Activated gamma-delta T cell (primary cell): ENCODE measurements at places on chromosomes 2 and 18.

GRCh38 chr18:35430721-35431373 lies 53.7 kb upstream of the ZNF396 start:
- no peak for DNase-seq

- no peak for DNase-seq
These were observed 81.3 kb downstream of the NFATC1 start for GRCh38 chr18:79476918-79477571.

DNA sequence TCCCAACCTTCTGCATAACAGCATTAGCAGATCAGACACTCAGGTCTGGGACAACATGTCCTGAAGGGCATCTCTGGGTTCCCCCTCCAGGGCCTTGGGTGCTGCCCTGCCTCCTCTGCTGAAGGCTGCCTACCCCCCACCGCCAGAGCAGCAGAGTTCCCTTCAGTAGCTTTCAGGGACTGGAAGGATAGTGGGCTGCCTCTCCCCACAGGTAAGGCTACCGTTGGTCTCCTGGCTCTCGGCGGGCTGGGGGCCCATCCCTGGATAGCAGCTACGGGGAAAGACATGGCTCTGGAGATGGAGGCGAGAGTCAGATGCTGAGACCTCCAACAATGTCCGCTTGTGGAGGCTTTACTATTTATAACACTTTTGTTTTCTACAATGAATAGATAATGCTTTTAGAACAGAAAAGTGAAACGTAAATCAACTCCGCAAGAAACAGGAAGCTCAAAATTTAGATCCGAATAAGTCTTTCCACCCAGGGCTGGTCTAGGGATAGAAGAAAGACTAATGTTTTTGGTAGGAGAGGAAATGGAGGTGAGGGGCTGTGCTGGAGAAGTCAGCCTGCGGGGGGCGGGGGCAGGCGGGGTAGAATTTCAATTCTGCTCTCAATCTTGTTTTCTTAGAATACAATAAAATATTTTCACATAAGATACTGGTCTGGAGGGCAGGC lies 58.4 kb downstream of the ARL4C start:
- DNase-seq = no peak

GRCh38 chr18:35392375-35392774 lies 15.2 kb upstream of the ZNF396 start:
- no peak for DNase-seq

DNA sequence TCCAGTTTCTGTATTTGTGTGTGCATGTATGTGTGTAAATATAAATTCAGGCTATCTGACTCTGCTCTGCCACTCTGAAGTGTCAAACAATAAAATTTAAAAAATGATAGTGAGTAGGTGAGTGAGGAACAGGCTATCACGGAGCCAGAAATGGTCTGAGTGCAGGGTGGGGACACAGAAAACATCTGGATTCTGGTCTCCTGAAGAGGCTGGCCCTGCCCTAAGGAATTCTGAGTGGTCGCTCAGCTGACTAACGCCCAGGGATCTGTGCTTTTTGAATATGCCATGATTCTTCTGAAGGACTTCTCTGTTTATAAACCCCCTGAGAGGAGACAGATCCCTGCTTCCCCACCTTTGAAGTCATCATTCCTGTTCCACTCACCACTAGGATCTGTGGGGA lies 353.9 kb upstream of the GYPC start:
- DNase-seq = no peak
